ENCODE measurements at places on chromosomes 1 and 21.
A peak's percentile ranks its signal among the peaks of the same experiment; 100 is the strongest.

GRCh38 chr1:14173598-14173997 lies 424.9 kb upstream of the KAZN start:
- H3K27ac ChIP-seq, result no peak overlapping the region
- no peaks in the 10 kb centered on the region for H3K36me3 ChIP-seq
- DNase-seq, result no peak
- no peaks in the 10 kb centered on the region for H3K27me3 ChIP-seq
- H3K4me3 ChIP-seq, result no peak overlapping the region

DNA sequence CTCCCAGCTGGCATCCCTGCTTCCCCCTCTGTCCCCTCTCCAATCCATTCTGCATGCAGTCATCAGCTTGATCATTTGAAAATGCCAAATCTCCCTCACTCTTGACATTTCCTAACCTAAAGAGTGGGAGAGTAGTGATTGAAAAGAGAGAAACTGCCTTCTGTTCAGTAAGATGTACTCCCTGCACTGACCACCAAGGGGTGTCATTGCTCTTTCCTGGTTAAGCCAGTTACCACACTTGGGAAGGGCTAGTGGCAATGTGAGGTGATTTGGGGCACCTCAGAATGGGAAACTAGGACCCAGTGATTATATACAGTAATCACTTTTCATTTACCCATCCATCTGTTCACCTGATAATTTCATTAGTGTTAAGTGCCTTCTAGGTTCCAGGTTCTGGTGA lies 6.9 kb upstream of the TMEM269 start:
- H3K36me3 ChIP-seq, result peaks cover 68% of the 10 kb centered on the region
- no peaks in the 10 kb centered on the region for H3K27me3 ChIP-seq
- DNase-seq, result peak; percentile 44

GRCh38 chr1:232690285-232690935 lies 60.5 kb upstream of the SIPA1L2 start:
- H3K4me3 ChIP-seq, result no peak overlapping the region
- peaks cover 2% of the 10 kb centered on the region for H3K27me3 ChIP-seq
- no peak for DNase-seq
- H3K36me3 ChIP-seq, result no peaks in the 10 kb centered on the region
- no peaks in the 10 kb centered on the region for H3K4me1 ChIP-seq
- H3K27ac ChIP-seq, result no peak overlapping the region

DNA sequence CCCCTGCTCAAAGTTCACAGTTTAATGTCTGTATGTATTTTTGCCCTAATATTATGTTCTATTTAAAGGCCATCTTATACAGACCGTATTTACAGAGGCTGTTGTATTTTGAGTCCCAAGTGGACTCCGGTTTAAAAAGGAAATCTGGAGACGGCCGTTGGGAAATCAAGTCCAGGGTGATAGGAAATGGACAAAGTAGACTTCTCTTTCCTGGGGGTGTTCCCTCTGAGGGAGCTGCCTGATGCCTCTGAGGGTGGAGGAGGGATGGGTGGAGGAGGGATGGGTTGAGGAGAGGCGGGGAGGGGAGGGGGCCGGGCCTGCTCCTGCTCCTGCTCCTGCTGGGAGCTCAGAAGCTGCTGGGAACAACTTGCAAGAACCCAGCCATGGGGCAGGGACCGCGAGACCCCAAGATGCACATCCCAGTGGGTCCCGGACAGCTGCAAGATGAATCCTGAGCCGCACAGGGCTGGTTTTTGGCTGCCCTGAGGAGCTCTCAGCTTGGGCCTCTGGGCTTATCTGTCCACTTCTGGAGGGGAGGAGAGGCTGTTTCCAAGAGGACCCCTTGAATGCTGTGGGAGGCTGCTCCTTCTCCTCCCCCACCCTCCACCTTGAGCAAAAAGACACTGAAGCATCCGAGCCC lies 12.0 kb upstream of the ACTL8 start:
- no peaks in the 10 kb centered on the region for H3K36me3 ChIP-seq
- no peak overlapping the region for H3K27ac ChIP-seq
- no peaks in the 10 kb centered on the region for H3K4me1 ChIP-seq
- no peak for DNase-seq
- H3K4me3 ChIP-seq, result no peak overlapping the region

DNA sequence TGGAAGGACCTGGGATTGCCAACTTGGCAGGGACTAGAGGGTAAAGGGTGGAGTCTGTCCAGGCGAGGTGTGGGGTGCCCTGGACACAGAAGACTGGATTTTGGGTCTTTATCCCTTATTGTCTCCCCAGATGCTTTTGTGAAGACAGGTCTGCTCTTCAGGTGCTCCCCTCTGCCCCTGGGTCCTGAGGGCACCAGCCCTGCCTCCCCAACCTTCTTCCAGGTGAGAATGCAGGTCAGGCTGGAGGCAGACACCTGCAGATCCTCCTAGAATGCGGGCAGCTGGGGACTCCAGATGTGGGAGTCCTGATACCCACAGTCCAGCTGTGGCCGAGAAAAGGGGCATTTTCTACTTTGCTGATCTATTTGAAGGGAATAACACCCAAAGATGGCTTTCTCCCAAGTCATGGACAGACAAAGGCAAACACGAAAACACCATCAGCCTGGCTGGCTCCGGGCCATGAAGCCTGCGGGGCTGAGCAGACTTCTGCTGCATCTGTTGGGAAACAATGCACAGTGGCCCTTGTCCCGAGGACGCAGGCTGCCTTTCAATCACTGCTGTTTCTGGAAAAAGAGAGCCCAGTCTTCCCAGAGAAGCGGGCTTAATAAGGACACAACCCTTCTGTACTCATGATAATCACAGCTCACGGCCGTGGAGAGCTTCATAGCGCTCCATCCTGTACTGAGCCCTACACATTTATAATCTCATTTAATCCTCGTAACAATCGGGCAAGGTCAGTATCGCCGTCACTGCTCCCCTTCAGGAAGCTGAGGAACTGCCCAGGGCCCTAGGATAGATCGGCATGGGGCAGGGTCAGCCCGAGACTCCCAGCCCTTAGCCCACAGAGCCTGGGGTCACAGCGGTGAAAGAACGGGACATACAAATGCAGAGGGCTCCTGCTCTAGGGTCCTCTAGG lies 62.0 kb upstream of the ABCG1 start:
- no peaks in the 10 kb centered on the region for H3K27me3 ChIP-seq
- H3K4me3 ChIP-seq, result no peak overlapping the region
- DNase-seq, result no peak
- H3K27ac ChIP-seq, result no peak overlapping the region
- H3K36me3 ChIP-seq, result no peaks in the 10 kb centered on the region
